GM04503 (cell line): ENCODE measurements at places on chromosomes 7 and 10.

DNA sequence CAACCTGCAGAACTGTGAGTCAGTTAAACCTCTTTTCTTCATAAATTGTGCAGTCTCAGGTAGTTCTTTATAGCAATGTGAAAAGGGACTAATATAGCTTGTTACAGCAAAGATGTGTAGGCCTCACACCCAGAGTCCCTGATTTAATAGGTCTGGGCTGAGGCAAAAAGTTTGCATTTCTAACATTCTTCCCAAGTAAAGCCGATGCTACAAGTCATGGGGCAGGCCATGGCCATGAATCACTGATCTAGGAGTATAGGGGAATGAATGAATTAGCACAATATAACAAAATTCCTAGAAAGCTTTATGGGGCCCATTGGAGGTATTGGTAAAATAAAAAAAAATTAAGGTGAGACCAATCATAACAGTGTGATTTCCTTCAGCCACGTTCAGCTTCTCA lies 11.5 kb upstream of the AASS start:
- DNase-seq = no peak

DNA sequence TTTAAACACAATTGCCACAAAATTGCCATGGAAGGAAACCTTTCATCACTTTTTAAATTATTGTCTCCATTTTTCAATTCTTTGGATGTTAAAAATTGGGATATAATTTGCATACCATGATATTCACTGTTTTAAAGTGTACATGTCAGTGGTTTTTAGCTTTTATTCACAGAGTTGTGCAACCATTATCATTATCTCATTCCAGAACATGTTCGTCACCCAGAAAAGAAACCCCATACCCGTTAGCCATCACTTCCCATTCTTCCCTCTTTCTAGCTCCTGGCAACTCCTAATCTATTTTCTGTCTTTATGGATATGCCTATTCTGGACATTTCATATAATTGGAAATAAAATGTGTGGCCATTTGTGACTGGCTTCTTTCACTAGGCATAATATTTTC lies 260.3 kb upstream of the FERD3L start:
- DNase-seq = peak; percentile 27

DNA sequence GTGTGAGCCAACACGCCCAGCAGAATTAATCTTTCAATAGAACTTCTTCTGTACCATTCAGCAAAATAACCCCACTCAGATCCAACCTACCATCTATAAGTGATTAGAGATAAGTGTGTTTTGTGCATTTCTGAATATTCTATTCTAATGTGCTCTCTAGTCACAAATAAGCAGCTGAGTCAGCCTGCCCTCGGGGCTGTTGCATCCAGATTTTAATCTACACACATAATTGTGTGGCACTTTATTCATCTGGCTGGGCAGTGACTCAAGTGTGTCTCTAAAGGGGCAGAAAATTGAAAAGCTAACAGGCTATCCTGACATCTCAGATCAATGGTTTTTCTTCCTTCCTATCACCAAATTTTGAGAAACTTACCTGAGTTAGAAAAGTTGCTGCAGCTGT lies 60.3 kb downstream of the PRR15 start:
- DNase-seq = no peak

DNA sequence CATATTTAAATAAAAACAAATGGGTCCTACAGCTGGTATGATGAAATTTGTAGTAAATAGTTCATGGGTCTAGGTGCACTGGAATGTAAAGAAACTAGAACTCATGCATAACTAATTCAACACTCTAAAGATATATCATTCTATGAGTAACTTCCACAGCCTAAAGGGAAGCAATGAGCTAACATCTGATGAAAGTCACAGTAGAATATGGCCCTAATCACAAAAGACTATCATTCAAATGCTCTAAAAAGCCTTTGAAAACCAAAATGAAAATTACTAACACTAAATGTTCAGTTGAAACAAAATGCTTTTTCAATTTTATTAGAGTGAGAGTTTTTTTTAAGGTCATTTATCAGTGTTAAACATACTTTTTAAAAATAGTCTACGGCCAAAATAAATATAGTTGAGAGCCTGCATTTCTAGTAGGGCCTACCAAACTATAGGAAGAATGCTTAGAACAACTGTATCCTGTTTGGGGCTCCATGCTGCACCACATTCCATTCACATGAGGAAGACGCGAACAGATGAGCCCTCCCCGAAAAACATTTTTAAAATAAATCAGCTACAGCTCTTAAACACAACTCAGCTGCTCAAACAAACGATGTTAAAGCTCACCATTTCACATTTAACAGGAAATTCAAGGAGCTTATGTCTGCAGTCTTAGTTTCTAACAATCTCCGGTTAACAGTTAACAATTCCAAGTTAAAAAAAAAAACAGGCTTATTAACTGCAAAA lies 134.5 kb downstream of the NRBF2 start:
- DNase-seq = peak; percentile 44

- DNase-seq = no peak
Observed at GRCh38 chr10:110973400-110973799, 54.0 kb downstream of the SHOC2 start.

DNA sequence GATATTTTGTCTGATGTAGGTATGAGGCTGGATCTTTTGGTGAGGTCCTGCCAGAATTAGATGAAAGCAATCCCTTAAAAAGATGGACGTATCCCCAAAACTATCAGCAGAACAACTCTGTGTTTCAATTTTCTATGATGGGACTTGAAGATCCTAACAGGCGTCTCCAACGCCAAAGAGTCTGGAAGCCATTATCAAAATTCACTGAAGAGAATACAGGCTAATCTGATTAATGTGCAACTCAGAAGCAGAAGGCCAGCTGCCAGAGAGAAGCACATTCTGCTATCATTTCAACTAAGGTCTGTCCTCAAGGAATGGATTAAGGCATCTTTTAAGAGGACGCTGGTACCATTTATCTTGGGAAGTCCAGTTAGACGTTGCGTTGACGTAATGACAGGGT lies 119.7 kb downstream of the FGFR2 start:
- DNase-seq = no peak

DNA sequence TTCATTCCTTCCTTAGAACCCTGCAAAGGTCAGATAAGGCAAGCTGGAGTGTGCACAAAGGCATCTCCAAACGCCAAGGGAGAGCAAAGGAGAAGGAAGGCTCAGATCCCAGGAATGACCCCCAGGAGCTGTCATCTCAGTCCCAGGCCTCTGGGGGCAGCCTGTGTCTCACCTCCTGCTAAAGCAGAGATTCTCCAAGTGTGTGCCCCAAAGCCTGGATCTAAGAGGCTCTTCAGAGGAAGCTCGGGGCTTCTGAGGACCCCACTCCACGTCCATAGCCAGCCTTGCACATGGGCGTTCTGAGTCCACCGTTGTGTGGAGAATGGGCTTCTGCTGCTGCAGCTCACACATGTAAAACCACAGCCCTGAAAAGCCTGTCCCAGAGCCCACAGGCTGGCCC lies 5.1 kb upstream of the GRID1 start:
- DNase-seq = no peak

- no peak for DNase-seq
Observed at GRCh38 chr7:111357691-111358090, 204.6 kb downstream of the IMMP2L start.

DNA sequence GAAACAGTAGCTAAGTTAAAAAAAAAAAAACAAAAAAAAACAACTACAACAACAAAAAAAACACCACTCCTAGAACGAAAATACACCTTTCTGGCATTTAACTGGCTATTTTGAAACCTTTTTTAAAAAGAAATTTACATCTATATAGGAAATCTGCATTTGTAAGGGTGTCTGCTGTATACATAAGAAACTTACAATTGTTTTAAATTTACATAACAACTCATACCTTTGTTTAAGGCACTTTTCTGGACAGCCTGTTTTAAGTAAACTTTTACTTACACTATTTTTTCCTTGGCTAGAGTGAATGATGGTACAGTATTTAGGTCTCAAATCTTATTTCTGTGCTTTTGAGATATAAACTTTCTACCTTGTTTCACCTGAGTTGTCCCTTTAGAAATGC lies 34.0 kb upstream of the PAPSS2 start:
- no peak for DNase-seq

DNA sequence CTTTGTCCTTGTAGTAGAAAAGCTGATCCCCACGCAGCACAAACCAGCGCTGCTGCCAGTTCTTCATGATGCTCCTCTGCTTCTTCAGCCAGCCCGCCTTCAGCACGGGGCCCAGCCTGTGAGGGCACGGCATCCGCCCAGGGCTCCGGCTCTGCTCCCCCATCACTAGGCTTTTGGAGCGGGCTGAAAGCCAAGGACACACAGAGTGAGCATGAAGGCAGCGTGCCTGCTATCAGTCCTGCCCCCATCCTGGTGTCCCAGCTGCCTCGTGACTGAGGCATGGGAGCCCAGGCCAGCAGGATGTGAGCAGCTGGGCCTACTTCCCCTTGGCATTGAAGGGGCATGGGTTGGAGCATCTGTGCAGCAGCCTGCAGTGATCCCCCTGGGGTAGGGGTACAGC lies 21.9 kb downstream of the ARHGAP22 start:
- DNase-seq = no peak

DNA sequence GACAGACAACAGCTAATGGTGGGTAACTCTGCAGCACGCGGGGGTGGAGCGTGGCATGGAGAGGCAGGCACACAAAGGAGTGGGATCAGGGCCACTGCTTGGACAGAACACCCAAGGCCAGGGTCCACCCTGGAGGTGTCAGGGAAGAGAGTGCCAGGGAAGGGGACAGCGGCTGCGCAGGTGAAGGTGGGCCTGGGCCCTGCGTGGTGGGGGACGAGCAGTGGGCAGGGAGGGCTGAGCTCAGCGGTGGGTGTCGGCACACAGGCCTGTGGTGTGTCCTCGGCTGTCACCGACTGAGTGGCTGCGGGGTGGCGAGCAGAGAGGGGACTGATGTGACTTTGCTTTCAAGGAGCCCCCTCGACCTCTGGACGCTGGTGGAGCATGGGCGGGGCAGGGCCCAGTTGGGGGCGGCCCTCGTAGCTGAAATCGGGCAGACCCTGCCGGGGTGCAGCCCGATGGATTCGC lies 8.4 kb upstream of the SCART1 start:
- no peak for DNase-seq

DNA sequence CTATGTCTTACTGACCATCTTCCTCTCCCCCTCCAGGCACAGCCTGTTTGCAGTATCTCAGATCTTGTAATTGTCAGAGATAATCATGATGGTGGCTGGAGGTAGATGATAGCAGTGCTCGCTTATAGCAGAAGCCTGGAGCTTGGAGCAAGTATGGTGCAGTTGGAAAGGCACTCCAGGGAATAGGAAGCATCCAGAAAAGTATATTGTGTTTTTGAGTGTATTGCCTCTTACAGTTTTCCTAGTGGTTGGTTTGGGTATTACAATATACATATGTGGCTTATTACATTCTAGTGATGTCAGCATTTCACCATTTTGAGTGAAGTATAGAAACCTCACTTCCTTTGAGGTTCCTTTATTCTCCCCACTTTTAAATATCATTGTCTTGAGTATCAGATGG lies 101.5 kb downstream of the STK31 start:
- DNase-seq = no peak

DNA sequence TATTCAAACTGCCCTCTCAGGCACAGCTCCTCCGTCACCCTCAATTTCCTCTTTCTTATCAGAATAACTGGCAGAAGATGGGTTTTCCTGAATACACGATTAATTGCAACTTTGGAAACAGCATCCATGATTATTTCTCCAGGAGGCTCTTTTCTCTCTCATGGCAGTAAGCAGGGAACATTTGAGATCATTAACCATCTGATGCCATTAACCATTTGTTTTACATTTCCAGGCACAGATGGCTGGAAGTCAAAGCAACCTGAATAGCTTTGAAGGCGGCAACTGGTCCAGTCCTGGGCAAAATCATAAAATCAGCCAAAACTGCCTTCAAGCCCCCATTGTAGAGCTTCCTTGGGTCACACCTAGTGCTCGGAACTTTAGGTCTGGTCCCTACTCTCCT lies 289.5 kb upstream of the AOAH start:
- no peak for DNase-seq

GRCh38 chr10:13637894-13638293 lies 51.1 kb downstream of the PRPF18 start:
- DNase-seq = no peak

DNA sequence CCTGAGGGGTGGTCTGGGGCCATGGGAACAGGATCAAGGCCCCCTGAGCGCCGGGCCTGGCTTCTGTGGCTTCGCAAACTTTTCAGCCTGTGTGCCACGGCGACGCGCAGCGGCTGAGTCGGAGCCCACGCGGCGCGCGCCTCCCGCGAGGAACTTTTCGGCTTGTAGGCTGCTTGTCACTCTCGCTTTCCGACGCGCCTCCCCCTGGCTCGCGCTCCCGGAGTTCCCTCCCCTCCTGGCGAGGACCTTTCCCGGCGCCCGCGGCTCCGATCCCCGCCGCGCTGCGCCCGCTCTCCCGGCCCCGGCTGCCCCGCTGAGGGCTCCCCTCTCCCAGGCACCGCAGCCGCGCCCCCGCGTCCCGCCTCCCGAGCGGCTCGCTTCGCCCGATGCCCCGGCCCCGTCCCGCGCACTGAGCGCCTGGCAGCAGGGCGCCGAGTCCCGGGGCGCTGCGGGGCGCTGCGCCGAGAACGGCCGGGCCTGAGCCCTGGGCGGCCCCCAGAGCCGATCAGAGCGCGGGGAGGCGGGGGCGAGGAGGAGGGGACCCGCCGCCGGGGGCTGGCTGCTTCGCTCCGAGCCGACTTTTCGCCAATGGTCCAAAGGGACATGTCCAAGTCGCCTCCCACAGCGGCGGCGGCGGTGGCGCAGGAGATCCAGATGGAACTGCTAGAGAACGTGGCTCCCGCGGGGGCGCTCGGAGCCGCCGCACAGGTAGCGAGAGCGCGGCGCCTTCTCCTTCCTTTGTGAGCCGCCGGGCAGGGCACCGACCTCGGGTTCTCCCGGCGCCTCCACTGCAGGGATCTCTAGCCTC lies at the start of gene CACNB2:
Gene CACNB2 (plus strand): TSS at position 276 of the 808 bp plus-strand sequence.
- DNase-seq = no peak

GRCh38 chr7:12244129-12244528 lies 33.0 kb downstream of the TMEM106B start:
- no peak for DNase-seq

DNA sequence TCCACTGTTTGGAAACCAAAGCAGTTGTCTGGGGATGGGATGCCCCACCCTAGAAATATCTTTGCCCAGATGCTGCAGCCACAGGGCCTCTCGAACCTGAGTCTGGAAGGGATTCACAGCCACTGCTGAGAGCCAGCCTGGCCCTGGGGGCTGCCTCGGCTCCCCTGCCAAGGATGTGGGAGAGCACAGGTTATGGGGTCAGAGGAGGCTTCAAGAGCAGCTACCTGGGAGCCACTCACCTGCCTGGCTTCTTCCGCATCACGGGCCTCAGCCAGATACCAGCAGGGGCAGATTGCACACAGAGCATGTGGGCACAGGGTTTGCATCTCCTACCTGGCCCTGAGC lies 5.4 kb upstream of the PWWP2B start:
- DNase-seq = no peak
